ENCODE measurements at places on chromosomes 16 and 17.

DNA sequence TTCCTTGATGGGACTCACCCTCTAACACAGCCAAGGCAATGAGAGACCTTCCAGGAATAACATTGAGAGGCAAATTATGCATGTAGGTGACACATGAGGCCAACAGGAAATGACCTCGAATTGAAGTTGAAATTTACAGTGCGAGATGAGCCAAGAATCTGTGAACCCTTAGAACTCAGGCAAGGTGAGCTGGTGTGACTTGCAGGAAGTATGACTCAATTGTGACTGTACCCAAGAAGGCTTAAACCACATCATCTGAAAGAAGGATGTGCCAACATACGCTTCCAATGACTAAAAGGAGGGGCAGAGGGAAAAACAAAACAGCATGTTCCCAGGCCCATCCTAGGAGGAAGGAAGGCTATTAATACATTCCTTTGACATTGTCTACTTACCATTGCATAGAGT lies 44.8 kb downstream of the PITPNC1 start:
- no peak for DNase-seq

DNA sequence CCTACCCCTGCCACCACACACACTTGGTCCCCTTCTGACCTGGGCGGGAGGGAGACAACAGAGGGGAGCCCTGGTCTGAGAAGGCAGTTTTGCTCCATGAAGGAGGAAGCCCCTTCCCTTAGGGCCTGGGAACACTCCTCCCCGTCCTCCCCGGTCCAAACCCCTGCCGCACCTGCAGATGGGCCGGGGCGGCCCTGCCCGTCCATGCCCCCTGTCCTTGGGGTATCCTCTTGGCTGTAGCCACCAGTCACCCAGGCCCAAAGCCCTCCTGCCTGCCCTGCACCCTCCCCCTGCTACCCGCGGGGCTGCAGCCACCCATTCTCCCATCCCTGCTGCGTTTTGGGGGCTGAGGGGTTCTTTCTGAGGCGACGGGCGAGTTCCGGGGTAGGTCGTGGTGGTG lies 33.9 kb downstream of the GSE1 start:
- DNase-seq: no peak

DNA sequence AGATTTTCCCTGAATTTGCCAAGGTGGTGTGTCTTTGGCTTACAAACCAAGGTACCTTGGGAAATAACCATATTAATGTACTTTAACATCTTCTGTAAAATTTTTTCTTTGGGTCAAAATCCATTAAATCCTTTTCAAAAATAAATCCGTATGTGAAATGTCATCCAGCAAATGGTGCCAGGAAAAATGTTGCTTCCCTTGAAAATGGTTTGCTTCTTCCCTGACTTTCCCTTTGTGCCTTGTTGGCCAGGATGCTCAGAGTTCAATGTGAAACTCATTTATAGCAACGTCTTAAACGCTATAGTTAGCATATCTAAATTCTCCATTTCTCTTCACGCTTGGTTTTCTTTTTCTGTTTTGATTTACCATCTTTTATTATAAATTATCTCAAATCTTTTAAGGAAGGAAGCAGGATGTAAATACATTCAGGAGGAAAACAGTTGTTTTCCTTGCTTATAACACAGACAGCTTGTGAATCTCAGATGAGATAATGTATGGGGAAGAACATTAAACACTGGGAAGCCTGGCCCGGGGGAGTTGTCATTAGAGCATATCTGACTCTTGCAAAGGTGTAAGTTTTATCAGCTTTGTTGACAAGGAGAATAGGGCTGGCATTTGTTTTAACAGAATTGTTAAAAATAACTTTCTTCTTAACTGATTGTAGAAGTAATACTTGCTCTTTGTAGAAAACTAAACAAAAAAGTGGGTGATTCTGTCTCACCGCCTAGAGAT lies 42.1 kb downstream of the GPRC5B start:
- DNase-seq: no peak

DNA sequence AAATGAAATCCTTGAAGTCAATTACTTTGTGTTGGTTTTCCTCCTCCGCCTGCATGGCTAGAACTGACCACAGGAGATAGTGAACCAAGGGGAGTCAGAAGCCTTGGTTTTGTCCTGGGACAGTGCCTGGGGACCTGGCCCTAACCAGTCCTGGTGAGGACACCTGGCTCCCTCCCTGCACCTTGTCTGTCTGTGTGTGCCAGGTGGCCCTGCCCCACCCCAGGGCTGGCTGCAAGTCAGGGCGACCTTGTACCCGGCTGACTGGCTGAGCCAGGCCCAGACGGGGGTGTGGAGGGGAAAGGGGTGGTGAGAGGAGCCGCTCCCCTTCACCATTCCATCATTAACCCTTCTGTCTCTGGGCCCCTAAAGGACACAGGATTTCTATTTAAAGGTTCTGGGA lies 3.4 kb downstream of the RAPGEFL1 start:
- DNase-seq: no peak

DNA sequence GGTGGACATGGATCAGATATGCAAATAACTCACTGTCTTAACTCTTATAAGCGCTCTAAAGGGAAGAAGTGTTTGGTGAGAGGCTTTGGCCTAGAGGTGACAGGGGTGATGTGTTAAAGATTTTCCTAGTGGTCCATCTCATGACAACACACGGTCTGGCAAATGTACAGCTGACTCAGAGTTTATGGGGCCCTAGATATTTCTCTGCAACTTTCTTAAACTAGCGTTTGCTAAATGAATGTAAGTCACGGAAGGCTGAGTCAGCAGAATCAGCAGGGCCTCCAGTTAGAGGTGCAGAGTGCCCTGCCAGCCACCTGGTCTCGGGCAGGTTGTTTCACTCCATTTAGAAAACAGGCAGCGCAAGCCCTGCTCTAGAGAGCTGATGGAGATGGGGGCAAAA lies 40.1 kb downstream of the CLEC16A start:
- DNase-seq: no peak

- DNase-seq: no peak
Observed at GRCh38 chr16:72768591-72768990, 279.3 kb downstream of the ZFHX3 start.

DNA sequence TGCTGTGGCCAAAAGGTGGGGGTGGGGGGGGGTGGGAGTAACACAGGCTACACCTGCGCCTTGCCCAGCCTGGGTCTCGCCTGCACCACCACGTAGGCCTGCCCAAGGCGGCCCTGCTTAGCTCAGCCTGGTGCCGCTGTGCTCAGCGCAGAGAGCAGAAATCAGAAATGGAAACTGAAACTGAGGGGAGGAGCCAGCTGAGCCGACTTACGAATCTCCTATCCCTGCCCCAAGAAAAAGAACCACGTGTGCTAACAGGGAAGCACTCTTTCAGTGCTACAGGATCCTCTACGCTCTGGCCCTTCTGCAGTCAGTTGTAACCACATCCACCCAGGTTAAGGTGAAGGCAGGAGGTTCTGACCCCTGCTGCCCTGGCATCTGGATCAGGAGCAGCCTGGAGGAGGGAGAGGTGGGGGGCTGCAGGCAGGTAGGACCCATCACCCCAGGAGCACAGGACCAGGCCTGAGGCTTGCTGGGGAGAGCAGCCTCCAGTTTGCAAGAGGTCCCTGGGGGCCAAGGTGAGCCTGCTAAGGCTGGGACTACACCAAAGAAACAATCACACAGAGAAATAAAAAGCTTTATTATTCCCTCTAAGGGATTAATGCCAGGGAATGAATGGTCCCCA lies at the start of gene DHX58:
Gene DHX58, minus strand, starts transcription at position 163 of the 625 bp plus-strand sequence. CDS start 822 bp downstream, outside the sequence.
- DNase-seq: peak; percentile 83

DNA sequence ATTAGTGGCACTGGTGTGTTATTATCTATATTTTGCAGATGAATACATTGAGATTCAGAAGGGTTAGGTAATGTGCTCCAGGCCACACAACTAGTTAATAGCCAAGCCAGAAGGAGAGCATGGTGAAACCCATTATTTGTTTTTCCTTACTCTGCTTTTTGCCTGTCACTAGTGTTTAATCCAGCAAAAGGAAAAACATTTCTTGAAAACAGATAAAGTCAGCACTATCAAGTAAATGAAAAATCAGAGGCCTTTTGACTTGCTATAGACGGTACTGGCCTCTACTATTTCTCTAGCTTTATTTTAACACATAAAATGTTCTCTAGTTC lies 4.8 kb downstream of the PITPNC1 start:
- no peak for DNase-seq
